Prostate gland (tissue), 2 donors: ENCODE measurements at places on chromosomes 7 and 10. TPM values are rescaled to one million over a fixed set of nuclear protein-coding genes. Genes with fewer than 3 reads are reported as not detected.

- H3K36me3 ChIP-seq, result no peaks in the 10 kb centered on the region
- H3K4me3 ChIP-seq, result no peak overlapping the region
- DNase-seq, result no peak
- no peak overlapping the region for H3K27ac ChIP-seq
These were observed 8.7 kb downstream of the ZNF365 start for GRCh38 chr10:62382831-62383230.

- H3K27me3 ChIP-seq, result no peaks in the 10 kb centered on the region
- H3K36me3 ChIP-seq, result no peaks in the 10 kb centered on the region
- no peak overlapping the region for H3K4me3 ChIP-seq
- no peaks in the 10 kb centered on the region for H3K4me1 ChIP-seq
- DNase-seq, result no peak
These were observed 39.2 kb upstream of the RPA3 start for GRCh38 chr7:7757576-7757975.

GRCh38 chr7:14960721-14961120 is 58.2 kb upstream of the DGKB start:
- H3K36me3 ChIP-seq, result no peaks in the 10 kb centered on the region
- no peaks in the 10 kb centered on the region for H3K27me3 ChIP-seq
- no peak overlapping the region for H3K4me3 ChIP-seq
- no peak for DNase-seq

DNA sequence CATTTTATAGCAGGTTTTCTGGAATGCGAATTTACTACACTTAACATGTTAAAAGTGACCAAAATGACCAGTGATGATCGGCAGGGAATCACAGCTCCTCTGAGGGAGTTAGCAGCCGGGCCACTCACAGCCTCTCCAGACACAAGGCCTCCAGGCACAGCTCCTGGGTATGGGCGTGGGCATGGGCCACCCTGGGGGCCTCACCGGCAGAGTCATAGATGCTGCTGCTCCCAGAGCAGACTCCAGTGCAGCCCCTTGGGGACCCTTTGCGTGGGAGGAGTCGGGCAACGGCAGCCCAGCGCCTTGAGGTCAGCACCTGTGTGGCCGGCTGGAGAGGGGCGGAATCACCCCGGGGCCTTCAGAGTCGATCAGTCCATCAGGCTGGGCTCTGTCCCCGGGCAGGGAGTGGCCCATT is 8.6 kb downstream of the KNDC1 start:
- no peaks in the 10 kb centered on the region for H3K4me1 ChIP-seq
- no peaks in the 10 kb centered on the region for H3K36me3 ChIP-seq
- DNase-seq, result no peak
- no peak overlapping the region for H3K27ac ChIP-seq
- H3K4me3 ChIP-seq, result no peak overlapping the region

STRIP2 gene
- 1.1 TPM for total RNA-seq

DNA sequence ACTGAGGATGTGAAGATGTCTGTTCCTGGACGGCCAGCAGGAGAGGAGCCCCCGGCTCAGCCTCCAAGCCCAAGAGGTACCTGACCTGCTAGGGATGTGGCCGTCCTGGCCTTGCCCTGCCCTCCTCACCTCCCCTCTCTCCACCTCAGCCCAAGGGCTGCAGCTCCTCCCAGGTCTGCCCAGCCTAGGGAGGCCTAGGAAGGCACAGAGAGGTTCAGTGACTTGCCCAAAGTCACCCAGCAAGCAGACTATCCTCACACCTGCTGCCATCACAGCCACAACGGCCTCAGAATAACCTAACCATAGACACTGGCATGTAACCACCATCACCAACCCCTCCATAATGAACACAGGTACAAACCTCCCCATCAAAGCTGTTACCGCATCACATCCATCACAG is 38.7 kb upstream of the LRRC18 start:
- H3K4me1 ChIP-seq, result no peaks in the 10 kb centered on the region
- no peak overlapping the region for H3K4me3 ChIP-seq
- no peaks in the 10 kb centered on the region for H3K27me3 ChIP-seq

- H3K27ac ChIP-seq, result no peak overlapping the region
- no peaks in the 10 kb centered on the region for H3K36me3 ChIP-seq
- H3K4me3 ChIP-seq, result no peak overlapping the region
- DNase-seq, result no peak
- H3K27me3 ChIP-seq, result no peaks in the 10 kb centered on the region
These were observed 217.3 kb downstream of the SNX10 start for GRCh38 chr7:26508917-26509316.

- H3K36me3 ChIP-seq, result no peaks in the 10 kb centered on the region
- no peaks in the 10 kb centered on the region for H3K4me1 ChIP-seq
- DNase-seq, result no peak
- H3K4me3 ChIP-seq, result no peak overlapping the region
- H3K27me3 ChIP-seq, result no peaks in the 10 kb centered on the region
These were observed 15.8 kb upstream of the SLK start for GRCh38 chr10:103951183-103951582.

- H3K4me1 ChIP-seq, result no peaks in the 10 kb centered on the region
- peak overlapping the region; percentile 6 for H3K27ac ChIP-seq
- DNase-seq, result no peak
These were observed 77.8 kb upstream of the PTN start for GRCh38 chr7:137421366-137421765.

PTN gene
- 56.6 TPM for total RNA-seq

- H3K27ac ChIP-seq, result no peak overlapping the region
- H3K4me1 ChIP-seq, result no peaks in the 10 kb centered on the region
- no peak for DNase-seq
- H3K27me3 ChIP-seq, result no peaks in the 10 kb centered on the region
- H3K4me3 ChIP-seq, result no peak overlapping the region
These were observed 90.2 kb downstream of the ZNF467 start for GRCh38 chr7:149683181-149683580.

CHST12 gene
- 36.1 TPM for total RNA-seq

GRCh38 chr10:89425000-89425399 is 10.6 kb downstream of the IFIT5 start:
- H3K4me1 ChIP-seq, result no peaks in the 10 kb centered on the region
- no peak overlapping the region for H3K27ac ChIP-seq

EBLN1 gene
- not detected for total RNA-seq

- no peaks in the 10 kb centered on the region for H3K27me3 ChIP-seq
- no peaks in the 10 kb centered on the region for H3K36me3 ChIP-seq
- DNase-seq, result no peak
- H3K4me1 ChIP-seq, result no peaks in the 10 kb centered on the region
- H3K27ac ChIP-seq, result no peak overlapping the region
- H3K4me3 ChIP-seq, result no peak overlapping the region
These were observed 58.2 kb upstream of the CAMK2B start for GRCh38 chr7:44383566-44383965.

UCN3 gene
- not detected for total RNA-seq

GRCh38 chr7:73827567-73828106 is 3.2 kb upstream of the CLDN4 start:
- peak; percentile 89 for DNase-seq
- H3K27me3 ChIP-seq, result no peaks in the 10 kb centered on the region
- H3K4me1 ChIP-seq, result peaks cover 32% of the 10 kb centered on the region
- no peaks in the 10 kb centered on the region for H3K36me3 ChIP-seq

GRCh38 chr7:149713731-149714068 is 59.7 kb downstream of the ZNF467 start:
- no peaks in the 10 kb centered on the region for H3K27me3 ChIP-seq
- peak overlapping the region; percentile 79 for H3K4me3 ChIP-seq
- H3K4me1 ChIP-seq, result peaks cover 4% of the 10 kb centered on the region
- H3K36me3 ChIP-seq, result no peaks in the 10 kb centered on the region
- DNase-seq, result no peak

DNA sequence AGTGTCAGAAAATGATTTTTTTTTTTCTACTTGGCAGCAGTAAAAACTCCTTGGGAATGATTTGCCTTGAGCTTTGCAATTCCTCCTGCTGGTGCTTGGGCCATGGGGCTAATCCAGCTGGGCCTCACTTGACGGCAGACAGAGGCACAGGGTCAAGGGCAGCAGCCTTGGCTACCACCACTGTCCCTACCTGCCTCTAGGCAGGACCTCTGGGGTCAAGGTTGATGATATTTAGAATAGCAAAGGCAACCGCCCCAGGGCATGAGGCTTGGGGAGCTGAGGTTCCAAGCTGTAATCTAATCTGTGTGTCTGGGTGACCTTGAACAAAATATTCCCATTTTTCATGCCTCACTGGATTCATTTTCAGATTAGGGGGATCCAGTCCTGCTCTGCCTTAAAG is 327.4 kb downstream of the PLXNA4 start:
- H3K4me1 ChIP-seq, result peaks cover 14% of the 10 kb centered on the region
- no peak for DNase-seq
- H3K4me3 ChIP-seq, result no peak overlapping the region
- H3K27ac ChIP-seq, result no peak overlapping the region

DNA sequence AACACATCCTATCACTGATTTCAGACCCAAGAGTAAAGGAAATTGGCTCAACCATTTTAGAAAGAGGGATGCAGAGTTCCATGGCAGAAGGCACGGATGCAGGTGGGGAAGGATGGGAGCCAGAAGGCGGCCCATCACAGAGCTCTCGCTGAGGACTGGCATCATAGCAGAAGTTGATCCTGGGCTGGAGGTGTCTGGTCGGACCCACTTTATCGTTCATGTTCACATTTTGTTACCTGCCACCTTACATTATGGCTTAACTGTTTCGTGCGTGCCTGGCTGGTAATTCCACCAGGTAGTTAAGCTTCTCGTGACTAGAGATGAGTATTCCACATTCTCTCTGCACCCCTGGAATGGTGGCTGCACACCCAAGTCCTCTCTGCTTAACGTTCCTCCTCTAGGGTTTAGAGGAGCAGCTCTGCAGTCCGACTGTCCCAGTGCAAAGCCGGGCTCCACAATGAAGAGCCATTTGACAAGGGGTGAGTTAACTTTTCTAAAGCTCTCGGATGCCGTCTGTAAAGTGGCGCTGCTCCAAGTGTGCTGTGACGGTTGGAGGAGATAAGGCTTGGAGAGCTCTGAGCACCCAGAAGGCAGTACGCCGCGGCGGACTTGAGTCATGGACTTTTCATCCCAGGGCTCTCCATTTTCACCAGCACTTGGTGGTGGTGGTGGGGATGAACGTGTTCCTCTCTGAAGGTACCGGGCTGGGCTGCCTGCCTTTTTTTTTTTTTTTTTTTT is 157.1 kb upstream of the SHH start:
- no peaks in the 10 kb centered on the region for H3K27me3 ChIP-seq
- no peaks in the 10 kb centered on the region for H3K4me1 ChIP-seq
- DNase-seq, result no peak

GRCh38 chr7:139060695-139061237 is 24.9 kb upstream of the ZC3HAV1L start:
- H3K4me1 ChIP-seq, result no peaks in the 10 kb centered on the region
- no peak overlapping the region for H3K4me3 ChIP-seq
- DNase-seq, result no peak
- H3K27me3 ChIP-seq, result no peaks in the 10 kb centered on the region
- H3K36me3 ChIP-seq, result no peaks in the 10 kb centered on the region
